ENCODE measurements at places on chromosomes 3 and 15.

DNA sequence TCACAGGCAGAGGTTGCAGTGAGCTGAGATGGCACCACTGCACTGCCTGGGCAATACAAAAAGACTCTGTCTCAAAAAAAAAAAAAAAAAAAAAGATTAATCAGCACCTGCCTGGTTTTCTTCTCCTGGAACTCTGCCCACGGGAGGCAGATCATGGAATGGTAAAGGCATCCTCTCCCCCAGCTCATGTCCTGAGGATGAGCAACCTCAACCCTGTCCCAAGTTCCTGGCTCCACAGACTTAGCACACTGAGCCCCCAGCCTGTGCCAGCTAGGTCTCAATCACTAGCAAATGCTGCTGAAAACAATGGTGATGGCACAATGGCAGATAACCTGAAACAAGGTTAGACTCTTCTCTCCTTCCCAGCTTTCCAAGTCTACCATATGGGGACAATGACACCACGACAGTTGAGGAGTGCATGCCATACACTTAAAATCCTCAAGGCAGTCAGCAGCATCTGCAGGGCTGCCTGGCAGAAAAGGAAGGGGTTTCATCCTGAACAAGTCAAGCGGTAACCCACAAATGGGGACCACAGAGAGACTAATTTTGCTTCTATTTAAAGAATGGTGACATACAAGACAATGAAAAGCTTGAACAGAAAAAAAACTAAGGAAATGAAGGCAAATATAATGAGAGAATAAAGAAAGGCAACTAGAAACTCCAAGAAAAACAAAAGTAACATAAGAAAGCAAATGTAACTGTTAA, 4.8 kb downstream of the CLN6 start:
- no peak for DNase-seq

DNA sequence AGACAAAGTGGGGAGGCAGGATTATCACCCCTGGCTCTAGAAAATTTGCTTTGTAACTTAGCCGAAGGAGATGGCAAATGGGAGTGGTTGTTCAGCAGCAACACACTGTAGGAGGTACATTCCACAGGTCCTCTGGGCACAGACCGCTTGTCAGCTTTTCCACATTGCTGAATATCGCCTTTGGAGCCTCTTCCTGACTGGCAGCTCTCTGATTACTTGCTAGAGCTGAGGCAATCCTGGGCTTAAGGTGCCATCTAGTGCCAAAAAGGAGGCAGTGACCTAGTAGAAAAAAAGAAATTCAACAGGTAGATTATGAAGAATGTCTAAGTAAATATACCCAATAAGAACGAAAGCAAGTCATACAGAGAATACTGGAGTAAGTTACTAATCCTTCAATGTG, 13.1 kb upstream of the SCN5A start:
- peak; percentile 16 for DNase-seq

DNA sequence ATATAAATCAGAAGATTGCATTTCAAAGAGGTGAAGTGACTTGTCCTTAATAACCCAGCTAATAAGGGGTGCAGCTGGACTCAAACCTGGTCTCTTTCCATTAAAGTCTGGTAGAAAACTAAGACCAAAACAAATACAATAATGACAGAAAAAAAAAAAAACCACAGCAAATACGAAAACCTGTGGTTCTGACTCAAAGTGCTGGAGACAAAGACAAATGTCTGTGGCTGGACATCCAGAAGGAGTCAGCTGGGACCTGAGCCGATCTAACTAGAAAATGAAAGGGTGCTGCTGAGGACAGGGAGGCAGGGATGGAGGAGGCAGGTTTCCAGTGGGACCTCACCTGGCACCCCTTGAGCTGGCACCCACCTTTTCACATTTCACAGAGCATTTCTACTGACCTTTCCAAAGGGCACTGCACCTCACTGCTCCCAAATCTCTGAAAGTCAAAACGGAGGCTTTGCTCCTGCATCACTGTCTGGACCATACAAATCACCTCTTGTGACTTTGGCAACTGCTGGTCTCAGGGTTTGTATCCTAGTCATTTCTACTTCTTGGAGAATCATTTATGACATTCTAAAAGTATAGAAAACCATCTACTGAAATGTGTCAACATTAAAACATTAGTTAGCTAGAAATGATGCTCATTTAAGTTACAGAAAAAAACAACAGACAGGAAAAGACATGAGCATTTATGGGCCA, 61.7 kb downstream of the CCNL1 start:
- DNase-seq = no peak

DNA sequence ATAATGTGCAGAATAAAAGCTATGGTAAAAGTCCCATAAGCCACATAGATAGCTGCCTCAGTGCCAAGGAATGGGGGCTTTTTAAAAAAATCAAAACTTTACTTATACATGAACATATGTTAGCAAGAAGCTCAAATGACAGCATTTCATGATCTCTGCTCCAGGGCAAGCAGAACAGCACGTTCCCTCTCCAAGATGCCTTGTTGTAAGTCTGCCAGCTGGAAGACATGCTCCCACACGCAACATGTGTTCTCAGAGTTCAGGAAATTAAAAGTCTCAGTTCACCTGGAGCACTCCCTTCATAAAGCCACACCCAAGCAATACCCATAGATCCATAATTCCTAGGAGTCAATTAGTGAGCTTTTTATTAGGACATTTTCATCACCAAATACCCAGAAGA, 52.2 kb downstream of the ABI3BP start:
- no peak for DNase-seq

GRCh38 chr3:23035927-23036640, 167.0 kb upstream of the UBE2E2 start:
- DNase-seq = peak; percentile 41

DNA sequence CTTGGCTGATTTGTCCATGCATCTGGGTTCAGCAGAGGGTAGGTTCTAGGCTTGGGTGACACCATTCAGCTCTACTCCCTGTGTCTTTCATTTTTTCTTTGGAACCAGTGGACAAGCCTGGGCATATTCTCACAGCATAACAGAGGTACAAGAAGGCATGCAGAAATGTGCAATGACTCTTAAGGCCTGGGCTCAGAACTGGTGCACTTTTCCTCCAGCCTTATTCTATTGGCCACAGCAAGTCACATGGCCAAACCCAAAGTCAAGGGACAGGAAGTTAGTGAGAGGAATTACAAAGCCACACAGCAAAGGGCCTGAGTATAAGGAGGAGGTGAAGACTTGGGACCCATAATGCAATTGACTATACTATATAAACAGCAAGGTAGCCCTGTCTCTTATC, 200.9 kb upstream of the CTDSPL start:
- no peak for DNase-seq

- DNase-seq = no peak
Observed at GRCh38 chr3:60225848-60226247, 1025.4 kb downstream of the FHIT start.

DNA sequence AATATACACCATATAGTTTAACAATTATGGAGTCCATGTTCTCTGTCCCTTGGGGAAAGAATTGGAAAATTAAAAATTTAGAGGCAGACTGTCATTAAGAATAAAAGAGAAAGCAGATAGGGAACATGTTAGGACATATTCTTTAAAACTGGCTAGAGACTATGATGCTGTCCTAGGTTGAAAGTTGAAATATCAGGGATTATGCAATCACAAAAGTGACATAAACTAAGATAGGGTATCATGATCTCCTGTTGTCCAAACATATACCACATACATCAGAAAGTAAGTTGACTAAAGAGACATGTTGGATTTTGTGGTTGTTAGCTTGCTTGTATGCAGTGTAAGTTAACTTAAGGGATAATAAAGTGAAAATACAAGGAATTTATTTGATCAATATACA, 9.9 kb upstream of the EID1 start:
- DNase-seq = no peak

DNA sequence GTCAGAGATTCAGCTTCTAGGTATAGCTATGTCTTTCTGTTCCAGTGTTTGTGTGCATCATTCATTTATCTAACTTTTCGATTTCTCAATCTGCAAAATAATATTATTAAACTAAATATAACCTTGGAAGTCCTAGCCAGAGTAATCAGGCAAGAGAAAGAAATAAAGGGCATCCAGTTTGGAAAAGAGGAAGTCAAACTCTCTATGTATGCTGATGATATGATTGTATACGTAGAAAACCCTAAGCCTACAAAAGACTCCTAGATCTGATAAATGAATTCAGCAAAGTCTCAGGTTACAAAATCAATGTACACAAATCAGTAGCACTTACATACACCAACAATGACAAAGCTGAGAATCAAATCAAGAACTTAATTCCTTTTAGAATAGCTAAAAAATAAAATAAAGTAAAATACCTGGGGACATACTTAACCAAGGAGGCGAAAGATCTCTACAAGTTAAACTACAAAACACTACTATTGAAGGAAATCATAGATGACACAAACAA, 718.2 kb downstream of the NTRK3 start:
- DNase-seq = no peak

GRCh38 chr3:123141276-123141675, 60.5 kb upstream of the SEC22A start:
- no peak for DNase-seq

DNA sequence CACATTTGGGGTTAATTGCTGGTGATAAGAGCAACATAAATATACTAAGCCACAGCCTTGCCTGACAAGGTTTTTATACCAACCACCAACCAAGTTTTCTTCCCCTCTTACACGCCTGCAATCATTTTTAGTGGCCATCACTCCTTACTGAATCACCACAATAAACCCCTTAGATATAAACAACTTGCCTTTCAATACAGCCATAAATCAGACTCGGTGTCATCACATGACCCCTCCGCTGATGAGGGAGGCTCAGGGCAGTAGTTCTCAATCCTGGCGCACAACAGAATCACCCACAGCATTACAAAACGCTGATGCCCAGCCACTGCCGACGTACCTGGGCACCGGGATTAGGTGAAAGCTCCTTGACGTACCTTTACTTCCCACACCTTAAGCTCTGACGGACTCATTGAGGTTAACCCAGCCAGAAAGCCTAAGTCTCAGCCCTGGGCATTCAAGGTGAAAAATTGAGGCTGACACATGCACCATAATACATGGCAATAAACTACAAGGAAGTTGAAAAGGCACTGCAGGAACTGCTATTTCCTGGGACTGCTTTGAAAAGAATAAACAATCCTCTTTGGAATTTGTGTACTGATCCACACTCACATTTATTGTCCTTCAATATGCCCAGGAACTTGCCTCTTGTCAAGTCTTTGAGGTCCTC, 17.1 kb downstream of the ADCY5 start:
- no peak for DNase-seq

GRCh38 chr15:62067448-62068044, 769 bp downstream of the C2CD4A start:
- DNase-seq = peak; percentile 36

DNA sequence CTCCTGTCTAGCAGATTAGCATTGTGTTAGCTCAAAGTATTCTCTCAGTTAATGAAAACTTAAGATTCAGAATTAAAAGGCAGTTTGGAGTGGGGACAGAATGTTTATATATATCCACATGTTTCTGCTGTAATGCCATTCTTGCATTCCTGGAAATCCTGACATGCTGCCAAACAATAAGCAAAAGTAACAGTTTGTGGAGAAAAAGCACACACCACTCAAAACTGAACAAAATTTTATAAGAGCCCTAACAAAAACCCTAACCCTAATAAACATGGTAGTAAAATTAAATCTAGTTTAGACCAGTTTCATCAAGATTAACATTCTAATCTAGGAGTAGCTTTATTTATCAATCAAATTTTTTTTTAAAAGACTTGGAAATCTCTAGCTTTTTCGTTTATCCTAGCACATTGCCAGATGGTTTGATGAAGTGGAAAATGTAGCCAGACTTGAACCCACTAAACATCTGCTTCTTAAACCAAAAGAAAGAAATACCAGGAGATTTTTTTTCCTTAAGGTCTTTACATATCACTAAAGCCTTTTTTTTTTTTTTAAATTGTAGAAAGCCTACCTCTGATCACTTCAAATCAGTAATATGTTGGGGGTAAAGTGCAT, 3.7 kb downstream of the TCAIM start:
- no peak for DNase-seq

DNA sequence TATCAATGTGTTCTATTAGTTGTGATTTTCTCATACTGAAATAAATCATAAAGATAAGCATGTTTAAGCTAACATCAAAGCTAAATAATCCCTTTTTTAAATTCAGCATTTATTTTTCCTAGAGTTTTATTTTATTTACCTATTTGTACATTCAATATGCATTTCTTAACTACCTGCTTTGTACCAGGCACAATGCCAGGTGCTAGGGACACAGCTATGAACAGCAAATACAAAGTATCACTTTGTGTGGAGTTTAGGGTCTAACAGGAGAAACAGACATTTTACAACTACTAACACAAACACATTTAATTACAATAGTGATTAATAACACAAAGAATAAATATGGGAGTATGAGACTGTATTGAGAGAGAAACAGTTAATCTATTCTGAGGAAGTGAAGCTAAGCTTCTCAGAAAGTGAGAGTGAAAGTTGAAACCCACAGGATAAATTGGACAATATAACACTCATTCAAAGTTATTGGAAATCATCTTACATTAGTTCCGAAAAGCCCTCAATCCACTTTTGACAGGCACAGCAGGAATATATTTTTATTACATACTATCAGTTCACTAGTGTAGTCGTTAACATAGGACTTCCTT, 159.6 kb downstream of the GBE1 start:
- DNase-seq = no peak

- DNase-seq = no peak
Observed at GRCh38 chr3:108006881-108007331, 83.9 kb downstream of the CD47 start.

DNA sequence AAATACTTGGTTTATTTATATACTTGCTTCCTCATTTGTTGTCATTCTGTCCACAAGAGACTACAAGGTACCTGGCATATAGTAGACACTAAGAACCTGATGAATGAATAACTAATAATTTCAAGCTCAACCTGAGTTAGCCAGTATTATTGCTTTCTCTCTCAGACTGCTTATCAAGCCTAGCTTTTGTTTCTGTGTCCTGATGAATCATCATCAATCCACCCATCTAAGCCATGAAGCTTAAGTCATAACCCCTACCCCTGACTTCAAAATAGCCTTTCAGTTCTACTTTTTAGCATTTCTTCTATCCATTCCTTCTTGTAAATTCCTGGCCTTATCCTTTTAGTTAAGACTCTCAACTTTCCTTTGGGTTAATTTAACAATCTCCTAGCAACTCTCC, 420.8 kb downstream of the EPHA6 start:
- DNase-seq = peak; percentile 59

- no peak for DNase-seq
Observed at GRCh38 chr3:48532271-48532976, 24.2 kb downstream of the PFKFB4 start.

DNA sequence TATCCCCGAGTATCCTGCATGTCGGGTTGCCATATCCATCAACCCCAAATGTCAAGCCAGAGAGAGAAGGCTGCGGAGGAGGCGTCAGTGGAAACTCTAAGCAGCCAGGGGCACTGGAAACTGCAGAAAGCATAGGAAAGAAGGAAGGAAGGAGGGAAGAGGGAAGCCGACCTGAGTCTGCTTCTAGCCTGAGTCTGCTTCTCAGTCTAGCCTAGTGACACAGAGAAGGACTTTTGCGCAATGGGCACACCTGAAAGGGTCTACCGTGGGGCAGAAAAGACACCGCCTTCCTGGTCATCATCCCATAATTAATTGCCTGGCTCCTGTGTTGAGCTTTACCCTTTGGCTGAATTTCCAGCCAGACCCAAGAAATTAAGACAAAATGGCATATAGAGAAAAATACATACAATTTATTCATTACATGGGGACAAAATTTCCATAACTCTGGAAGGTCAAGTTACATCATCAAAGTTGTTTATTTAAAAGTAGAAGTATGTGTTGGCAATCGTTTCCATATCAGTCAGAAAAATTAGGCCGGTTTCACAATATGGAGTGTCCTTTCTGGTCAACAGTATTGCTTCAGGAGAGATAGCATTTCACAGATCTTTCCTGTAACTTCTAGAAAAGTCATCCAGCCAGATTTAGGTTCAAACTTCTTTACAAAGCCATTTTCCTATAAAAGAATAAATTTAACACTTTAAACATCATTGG, 10.3 kb downstream of the BCL2A1 start:
- no peak for DNase-seq

Measured in HT-29 (cell line).